ENCODE measurements at places on chromosomes 1 and 21.

DNA sequence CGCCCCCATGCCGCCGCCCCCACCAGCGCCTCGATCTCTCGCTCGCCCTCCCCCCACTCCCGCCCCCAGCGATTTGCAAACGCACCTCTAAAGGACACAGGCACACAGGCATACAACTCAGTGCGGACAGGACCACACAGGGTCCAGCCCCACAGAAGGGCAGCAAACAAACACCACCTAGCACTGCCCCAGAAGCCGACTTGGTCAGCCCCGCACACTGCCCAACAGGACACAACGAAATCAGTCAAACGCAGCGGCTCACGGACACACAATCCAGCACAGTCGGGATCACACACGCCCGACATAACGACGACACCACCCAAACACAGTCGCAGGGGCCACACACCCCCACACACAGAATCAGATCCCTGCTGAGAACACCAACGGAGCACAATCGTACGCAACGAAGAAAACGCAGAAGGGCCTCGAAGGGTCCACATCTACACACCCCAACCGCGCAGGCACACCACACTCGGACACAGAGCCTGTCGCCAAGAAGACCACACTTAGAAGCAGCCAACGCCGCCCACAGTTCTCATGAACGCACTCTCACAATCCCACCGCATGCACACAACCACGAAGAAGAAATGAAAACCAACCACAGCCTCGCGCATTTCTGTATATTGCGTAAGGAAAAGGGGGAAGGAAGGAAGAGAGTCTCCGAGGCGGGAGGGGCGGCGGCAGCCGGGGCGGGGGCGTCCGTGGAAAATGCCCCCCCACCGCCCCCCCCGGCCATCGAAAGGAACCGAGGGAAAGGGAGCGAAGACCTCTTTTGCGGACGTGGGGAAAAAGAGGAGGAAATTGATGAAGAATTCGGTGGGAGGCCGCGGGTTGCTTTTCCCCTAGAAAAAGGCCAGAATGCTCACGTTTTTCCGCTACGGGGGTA lies 481 bp downstream of the TAL1 start:
- DNase-seq = peak; percentile 41

GRCh38 chr1:156803086-156803851 lies 13.4 kb downstream of the SH2D2A start:
- peak; percentile 66 for DNase-seq

GRCh38 chr1:193700710-193701355 lies 514.4 kb upstream of the B3GALT2 start:
- peak; percentile 85 for DNase-seq

DNA sequence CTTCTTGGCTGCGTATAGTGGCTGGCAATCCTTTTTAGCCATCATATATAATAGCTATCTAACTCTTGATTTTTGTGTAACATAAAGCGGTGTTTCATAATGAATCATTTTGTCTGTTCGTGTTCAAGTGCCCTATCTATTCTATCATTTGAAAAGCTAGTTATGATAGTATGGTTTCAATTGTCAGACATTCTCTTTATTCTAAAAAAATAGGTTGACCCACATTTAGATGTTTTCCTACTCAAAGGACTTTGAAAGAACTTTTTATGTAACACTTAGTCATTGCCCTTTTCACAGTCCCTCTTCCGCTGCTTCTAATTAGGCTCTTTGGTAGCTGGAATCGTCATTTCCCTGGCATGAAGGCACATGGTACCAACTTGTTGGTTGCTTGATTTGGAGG lies 272.2 kb upstream of the B3GALT2 start:
- DNase-seq = no peak

- no peak for DNase-seq
Observed at GRCh38 chr1:97207868-97208267, 486.3 kb downstream of the PTBP2 start.

DNA sequence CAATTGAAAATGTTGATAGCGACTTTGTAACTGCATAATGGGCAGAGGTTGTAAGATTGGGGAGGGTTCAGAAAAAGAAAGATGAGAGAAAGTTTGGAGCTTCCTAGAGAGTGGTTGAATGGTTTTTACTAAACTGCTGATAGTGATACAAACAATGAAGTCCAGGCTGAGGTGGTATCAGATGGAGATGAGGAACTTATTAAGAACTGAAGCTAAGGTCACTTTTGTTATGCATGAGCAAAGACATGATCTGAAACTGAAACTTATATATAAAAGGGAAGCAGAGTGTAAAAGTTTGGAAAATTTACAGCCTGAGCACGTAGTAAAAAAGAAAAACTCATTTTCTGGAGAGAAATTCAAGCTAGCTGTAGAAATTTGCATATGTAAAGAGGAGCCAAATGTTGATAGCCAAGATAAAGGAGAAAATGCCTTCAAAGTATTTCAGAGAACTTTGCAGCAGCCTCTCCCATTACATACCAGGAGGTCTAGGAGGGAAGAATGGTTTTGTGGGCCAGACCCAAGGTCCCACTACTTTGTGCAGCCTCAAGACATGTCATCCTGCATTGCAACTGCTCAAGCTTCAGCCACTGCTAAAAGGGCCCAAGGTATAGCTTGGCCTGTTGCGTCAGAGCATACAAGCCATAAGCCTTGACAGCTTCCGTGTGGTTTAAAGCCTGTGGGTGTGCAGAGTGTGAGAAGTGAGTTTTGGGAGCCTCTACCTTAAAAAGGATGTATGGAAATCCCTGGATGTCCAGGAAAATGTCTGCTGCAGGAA lies 843.9 kb downstream of the AMY1C start:
- DNase-seq = no peak

DNA sequence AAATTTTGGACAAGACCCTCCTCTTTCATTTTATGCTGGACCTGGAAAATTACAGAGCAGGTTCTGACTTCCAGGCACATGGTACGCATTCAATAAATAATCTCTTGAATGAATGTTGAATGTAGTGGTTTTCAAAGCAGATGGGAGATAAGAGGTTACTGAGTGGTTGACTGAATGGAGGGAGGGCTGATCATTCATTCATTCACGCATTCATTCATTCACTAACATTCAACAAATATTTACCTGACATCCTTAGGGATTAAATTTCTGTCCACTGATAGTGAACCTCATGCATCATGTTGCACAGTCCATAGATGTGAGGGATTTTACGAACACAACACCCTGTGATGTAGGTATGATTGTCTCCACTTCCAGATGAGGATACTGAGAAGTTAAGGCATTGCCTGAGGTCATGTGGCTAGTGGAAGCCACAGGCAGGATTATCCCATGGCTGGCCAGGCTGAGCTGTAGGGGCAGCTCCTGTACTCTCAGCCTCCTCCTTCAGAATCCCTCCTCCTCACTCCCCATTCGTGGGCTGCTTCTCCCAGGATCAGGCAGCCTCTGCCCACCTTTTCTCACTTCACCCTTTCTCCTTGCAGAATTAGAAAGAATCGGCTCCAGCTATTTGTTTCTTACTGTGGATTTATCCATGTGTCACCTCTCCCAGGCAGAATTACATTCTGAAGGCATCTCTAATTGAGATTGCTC lies 48.4 kb upstream of the ATP5PO start:
- DNase-seq = no peak

- peak; percentile 96 for DNase-seq
Observed at GRCh38 chr1:59549903-59550302, 253.0 kb downstream of the FGGY start.

- DNase-seq = no peak
Observed at GRCh38 chr1:184615301-184615700, 139.4 kb downstream of the EDEM3 start.

GRCh38 chr1:160520582-160520981 lies 2.5 kb downstream of the SLAMF6 start:
- peak; percentile 3 for DNase-seq

DNA sequence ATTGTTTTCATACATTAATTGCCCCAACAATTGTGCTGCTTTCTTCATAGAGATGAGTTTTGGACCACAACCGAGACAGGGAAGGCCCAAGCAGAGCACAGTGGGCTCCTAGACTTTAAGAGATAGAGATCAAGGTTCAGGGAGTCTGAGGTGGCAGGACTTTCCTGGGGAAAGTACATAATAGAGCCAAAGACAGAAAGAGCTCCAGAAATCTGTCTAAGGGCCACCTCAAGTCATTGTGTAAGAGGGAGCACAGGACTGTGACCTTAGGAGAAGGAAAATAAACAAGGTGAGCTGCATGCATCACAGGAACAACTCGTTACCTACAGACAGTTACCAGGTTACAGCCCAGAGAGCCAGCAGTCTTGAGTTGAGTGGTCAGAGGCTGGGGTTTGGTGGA lies 41.3 kb upstream of the CR2 start:
- no peak for DNase-seq

- DNase-seq = no peak
Observed at GRCh38 chr1:24421502-24421901, 5.9 kb downstream of the NIPAL3 start.

Measured in amniotic epithelial cell (primary cell).